ENCODE measurements at places on chromosomes 13 and 19.
A peak's percentile ranks its signal among the peaks of the same experiment; 100 is the strongest.

DNA sequence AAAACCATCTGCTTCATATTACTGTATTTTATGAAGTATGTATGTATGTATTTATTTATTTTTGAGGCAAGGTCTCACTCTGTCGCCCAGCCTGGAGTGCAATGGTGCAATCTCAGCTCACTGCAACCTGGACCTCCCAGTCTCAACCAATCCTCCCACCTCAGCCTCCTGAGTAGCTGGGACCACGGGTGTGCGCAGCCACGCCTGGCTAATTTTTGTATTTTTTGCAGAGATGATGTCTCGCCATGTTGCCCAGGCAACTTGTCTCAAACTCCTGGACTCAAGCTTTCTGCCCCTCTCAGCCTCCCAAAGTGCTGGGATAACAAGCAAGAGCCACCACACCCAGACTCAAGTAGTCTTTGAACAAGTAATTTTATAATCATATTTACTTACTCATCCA lies 5.5 kb downstream of the KATNAL1 start:
- no peak for DNase-seq

DNA sequence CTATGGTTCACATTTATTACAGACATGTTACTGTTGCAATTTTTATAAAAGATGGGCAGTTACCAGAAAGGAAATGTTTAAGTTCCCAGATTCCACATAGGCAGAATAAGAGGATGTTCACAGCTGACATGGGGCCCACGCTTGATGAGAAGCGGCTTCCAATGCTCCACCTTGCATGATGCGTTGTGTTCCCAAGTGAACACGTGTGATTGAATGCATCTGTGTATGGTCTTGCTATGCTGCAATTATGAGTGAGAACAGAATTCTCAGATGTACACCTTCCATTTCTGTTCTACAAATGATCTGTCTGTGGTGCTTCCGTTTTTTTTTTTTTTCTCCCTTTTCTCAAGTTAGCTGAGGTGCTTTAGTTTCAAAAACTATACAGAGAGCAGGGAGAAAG lies 15.5 kb downstream of the UPF3A start:
- DNase-seq, result no peak

GRCh38 chr19:5130371-5131030 lies 161.6 kb downstream of the KDM4B start:
- DNase-seq, result peak; percentile 40

DNA sequence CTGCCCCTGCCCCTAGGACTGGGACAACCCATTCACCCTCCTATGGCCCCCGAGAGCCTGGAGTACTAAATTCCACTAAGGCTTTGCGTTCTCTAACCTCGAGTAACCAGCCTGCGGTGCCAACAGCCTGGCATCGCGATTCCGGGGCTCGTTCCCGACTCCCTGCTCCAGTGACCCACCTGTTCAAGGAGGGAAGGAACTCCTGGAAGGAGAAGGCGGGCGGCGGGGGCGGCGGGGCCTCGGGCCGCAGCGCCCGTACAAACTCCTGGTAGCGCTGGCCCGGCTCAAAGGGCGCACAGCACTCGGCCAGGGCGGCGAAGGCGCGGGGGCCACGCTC lies 6.3 kb downstream of the GMIP start:
- DNase-seq, result no peak

DNA sequence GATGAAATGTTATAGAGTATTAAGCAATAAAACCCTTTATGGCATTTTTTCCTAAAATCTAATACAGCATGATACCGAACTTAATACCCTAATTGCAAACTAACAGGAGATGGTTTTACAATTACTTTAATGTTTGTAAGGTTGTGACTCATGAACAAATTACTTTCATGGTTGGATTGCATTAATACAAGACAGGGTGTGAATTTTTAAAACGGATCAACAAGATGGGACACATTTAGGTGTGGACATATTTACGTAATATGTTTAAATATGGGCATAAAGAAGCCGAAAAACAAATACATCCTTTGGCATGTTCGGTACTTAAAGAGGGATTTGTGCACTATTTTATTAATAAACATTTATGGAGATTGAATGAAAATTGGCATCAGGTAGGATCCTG lies 168.3 kb upstream of the SPRY2 start:
- DNase-seq, result no peak

- peak; percentile 27 for DNase-seq
These were observed 451 bp upstream of the ICAM5 start for GRCh38 chr19:10289167-10289835.

GRCh38 chr13:78139765-78140164 lies 221.1 kb upstream of the EDNRB start:
- no peak for DNase-seq

DNA sequence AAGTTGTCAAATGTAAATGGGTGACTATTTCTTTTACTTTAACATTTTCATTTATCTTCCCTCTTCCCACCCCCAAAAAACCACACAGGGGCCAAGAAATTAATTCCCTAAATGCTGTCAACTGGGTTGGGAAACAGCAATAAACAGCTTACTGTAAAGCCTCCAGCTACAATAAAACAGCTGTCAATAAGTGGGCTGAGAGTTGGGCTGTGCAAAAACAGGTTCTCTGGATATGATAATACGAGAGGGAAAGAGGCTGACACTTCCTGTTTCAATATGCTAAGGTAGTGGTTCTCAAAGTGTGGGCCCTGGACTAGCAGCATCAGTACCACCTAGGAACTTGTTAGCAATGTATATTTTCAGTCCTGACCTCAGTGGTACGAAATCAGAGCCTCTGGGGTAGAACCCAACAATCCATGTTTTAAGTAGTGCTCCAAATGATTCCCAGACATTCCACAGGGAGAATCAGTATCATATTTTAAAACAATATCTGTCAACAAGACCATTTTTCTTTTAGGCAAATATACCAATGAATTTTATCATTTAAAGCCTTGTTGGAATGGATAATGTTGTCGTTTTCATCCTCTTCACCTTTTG lies 8.4 kb downstream of the PCDH9 start:
- no peak for DNase-seq

- DNase-seq, result no peak
These were observed 3.2 kb downstream of the KLF16 start for GRCh38 chr19:1860042-1860775.

- no peak for DNase-seq
These were observed 46.2 kb upstream of the UQCRFS1 start for GRCh38 chr19:29259153-29259552.

DNA sequence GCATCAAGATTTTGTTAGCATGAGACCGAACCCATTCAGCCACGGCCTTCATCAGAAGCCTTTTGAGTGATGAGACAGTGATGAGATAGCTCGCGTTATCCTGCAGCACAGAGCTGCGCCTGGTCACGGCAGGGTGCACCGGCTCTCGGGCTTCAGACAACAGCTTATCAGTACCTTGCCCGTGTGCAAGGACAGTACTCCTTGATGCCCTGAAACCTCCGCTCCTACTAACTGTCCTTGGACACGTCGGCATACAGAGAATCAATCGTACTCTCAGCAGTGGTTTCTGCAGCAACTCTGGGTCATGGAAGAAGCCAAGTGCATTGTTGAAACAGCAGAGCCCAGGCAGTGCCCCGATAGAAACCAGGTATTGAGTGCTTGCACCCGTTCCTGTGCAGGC lies 40.7 kb downstream of the IRS2 start:
- DNase-seq, result no peak

GRCh38 chr19:30897034-30897433 lies 452.2 kb downstream of the TSHZ3 start:
- DNase-seq, result no peak

GRCh38 chr13:68428292-68428691 lies 1198.2 kb upstream of the PCDH9 start:
- no peak for DNase-seq

DNA sequence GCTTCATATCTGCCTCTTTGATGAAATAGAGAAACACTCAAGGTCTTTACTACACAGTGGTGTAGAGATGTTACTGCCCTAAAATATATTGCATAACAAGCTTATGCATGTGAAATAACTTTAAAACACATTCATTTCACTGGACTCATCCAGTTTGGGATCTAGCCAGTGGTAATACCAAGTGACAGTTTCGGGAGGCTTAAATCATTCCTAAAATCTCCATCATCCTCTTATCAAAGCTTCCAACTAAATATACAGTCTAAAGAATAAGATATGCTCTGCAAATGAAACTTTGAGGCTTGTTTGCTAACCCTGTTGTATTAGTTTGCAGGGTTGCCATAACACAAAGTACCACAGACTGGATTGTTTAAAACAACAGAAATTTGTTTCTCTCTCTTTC lies 52.8 kb downstream of the THSD1 start:
- DNase-seq, result no peak

- no peak for DNase-seq
These were observed 3.1 kb upstream of the TMEM86B start for GRCh38 chr19:55231391-55232285.

DNA sequence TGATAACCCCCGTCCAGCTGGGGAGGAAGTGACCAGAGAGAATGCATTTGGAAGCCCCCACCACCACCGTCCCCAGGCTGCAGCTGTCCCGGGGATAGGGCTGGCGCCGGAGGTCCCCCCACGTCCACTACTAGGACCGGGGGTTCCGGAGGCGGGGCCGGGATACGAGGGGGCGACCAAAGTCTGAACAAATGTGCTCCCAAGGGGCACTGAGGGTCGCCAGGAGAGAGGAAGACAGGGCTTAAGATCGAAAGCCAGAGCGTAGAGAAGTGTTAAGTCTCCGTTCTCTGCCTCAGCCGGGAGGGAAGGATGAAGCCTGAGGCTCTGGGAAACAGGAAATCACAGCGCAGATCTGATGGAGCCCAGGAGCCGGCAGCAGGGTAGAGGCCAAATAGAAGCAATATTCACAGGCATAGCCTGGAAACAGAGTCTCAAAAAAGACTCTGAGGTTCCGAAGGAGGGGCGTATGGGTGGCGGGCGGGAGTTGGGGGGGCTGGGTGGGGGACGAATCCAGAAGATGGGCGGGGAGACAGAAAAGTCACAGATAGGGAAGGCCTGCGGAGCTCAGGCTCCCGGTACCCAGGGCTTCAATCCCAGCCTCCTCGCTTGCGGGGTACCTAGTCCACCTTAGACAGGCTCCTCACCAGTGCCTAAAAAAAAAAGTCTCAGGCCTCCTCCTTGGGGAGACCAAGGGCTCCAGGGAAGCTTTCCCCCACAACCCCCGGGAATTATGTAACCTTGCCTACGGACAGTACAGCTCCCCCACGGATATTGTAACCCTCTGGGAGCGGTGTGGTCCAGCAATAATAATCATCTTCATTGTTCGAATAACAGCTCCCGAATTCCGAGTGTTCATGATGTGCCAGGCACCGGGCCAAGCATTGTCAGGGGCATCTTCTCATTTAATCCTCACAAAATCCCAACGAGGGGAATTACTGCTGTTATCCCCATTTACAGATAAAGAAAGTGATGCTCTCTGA lies 1.1 kb upstream of the ERF start:
- DNase-seq, result no peak

- no peak for DNase-seq
These were observed 16.1 kb upstream of the STRN4 start for GRCh38 chr19:46762245-46762890.

- DNase-seq, result no peak
These were observed 8.1 kb downstream of the PDE4C start for GRCh38 chr19:18218159-18218558.

DNA sequence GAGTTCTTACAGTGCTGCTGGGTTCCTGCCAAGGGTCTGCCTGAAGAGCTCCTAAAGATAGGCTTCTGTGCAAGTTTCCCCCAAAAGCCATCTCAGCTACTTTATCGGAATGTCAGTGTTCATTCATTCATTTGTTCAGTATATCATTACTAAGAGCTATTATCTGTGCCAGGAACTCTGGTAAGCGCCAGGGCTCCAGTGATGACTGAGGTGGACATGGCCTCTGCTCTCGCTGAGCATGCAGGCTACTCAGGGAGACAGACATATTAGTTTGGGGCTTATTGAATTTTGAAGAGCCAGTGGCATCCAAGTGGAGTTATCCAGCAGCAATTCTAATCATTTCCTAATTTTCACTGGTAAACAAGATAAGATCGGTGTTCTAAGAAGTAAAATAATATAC lies 65.8 kb downstream of the DGKH start:
- no peak for DNase-seq

GRCh38 chr19:35859414-35859813 lies 2.7 kb downstream of the KIRREL2 start:
- no peak for DNase-seq

GRCh38 chr19:48755084-48755641 lies at the start of gene FGF21:
FGF21 (plus strand) TSS chr19:48755524; CDS start chr19:48756237, 713 bp downstream.
- DNase-seq, result no peak

- DNase-seq, result no peak
These were observed 88.2 kb upstream of the MBNL2 start for GRCh38 chr13:97133955-97134354.

DNA sequence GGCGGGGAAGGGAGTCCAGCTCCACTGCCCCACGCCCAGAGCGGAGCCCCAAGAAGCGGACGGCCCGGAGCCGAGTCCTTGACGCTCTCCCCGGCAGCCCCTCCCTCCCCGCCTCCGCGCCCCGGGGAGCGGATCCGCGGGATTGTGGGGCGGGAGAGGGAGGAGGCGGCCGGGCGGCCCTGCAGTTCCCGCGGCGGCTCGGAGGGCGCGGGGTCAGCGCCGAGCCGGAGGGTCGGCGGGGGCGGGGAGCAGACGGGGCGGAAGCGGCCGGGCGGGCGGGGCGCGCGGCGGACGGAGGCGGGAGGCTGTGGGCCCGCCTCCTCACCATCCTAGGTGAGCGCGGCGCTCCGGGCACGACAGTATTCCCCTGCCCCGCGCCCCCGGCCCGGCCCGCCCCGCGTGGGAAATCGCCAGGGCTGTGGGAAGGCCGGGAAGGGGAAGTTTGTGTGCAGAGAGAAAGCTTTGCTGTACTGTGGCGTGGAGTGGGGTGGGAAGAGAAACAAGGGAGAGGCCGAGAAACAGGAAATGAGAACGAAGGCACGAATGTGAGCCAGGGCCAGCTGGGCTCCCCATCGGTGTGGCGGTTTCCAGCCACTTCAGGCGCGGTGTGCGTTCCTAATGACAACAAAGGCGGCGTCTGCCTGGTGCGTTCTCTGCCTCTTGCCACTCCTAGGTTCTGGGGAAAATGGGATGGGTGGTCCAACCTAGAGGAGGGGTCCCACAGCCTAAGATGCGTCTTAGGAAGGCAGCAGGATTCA lies 1.3 kb upstream of the KLF12 start:
- no peak for DNase-seq
